ENCODE measurements at places on chromosomes 7 and 10. TPM values are rescaled to one million over a fixed set of nuclear protein-coding genes. Genes with fewer than 3 reads are reported as not detected.

SKAP2 gene
- 12.5 TPM for total RNA-seq

ZNF117 gene
- 0.23 TPM for total RNA-seq

AKR1C1 gene
- total RNA-seq, result 547 TPM

CTAGE6 gene
- total RNA-seq, result not detected

LGI1 gene
- total RNA-seq, result not detected

EGFR gene
- total RNA-seq, result 120 TPM

CLRN3 gene
- total RNA-seq, result not detected

ETV1 gene
- total RNA-seq, result 2.7 TPM

TMEM26 gene
- total RNA-seq, result 0.06 TPM

PDZD7 gene
- 0.88 TPM for total RNA-seq

NPC1L1 gene
- total RNA-seq, result 0.08 TPM

AGAP5 gene
- 2.8 TPM for total RNA-seq

AFAP1L2 gene
- total RNA-seq, result 21.7 TPM

KLF14 gene
- total RNA-seq, result 0.08 TPM
